NCI-H2029 (cell line): ENCODE measurements at places on chromosomes 3 and 15.

DNA sequence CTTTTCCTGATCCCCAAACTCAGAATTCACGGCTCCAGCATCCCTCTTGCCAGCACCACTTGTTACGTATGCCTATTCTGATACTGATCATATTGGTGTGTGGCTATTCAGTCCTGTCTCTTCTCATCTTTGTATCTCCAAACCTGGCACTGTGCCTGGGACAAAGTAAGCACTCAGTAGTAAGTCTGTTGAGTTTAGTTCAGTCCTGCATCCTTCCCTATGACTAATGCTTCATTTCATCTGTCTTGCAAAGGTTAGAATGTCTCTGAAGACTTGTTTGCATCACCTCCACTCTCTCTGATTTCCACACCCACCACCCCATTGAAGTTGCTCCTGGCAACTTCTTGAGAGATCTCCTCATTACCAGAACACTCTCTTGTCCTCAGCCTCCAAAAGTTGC is 80.3 kb downstream of the HMG20A start:
- no peak for DNase-seq

DNA sequence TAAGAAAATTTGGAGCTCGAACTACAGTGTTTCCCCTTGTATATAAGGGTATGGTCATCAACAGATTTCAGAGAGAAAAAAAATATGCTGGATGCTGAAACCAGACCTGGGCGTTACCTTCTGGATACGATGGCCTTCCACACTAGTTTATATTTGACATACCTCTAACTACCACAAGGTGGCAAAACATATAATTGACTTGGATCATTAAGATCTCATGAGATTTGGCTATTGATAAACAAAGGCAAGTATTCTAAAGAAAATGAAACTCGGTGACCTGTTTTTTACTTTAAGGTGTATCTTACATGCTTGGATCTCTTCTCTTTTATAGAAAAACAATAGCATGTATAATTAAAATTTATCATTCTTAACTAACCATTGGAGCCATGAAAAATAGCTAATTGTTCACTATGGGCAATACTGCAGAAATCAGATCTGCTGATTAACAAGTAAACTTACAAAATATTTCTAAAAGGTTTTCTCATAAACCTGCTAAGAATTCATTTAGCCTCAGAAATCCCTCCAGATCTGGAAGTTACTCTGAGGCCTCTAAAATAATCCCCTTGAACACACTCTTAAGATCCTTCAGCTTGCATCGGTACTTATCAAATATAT is 300.6 kb upstream of the KCNH8 start:
- DNase-seq: no peak

- DNase-seq: peak; percentile 53
Measured at GRCh38 chr3:179731544-179731943, 78.7 kb downstream of the USP13 start.

GRCh38 chr15:76945494-76946093 is 14.0 kb downstream of the RCN2 start:
- DNase-seq: no peak

DNA sequence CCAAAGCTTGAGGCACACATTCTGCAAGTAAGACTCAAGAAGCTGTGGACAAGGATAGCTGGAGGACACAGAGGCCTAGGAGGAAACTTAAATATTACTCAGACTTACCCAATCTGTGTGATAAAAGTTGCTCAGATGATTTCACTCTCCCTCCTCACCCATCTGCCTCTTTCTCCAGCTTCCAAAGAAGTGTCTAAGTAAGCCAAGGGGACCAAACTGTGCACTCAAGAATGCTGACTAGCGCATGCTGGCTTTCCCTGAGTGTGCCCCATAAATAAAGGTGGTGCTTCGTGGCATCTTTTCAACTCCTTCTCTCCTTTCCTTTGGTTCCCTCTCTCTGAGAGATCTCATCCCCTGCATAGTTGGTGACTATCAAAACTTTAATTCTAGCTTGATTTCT is 211.0 kb upstream of the LMCD1 start:
- no peak for DNase-seq
